ENCODE measurements at places on chromosomes 2 and 18.
A peak's percentile ranks its signal among the peaks of the same experiment; 100 is the strongest.

DNA sequence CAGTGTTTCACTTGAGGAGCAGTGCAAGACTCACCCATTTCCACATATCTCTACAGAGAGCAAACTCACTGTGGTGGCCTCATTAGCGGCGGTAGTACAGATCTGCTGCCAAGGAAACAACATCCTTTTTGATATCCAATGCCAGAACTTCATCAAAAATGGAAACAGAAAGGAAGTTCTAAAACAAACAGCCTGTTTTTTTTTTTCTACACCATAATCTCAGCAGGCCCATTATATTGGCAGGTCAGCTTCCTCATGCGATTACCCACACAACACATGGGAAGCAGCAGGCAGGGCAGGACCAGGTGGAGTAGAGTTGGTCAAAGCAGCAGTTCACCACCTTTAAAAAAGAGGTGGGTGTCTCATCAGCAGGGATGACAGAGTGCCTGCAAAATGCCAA, 678.9 kb upstream of the CELF4 start:
- no peak for DNase-seq

GRCh38 chr2:134791616-134792015, 46.8 kb upstream of the ACMSD start:
- no peak for DNase-seq

GRCh38 chr18:52486052-52486451, 146.1 kb downstream of the DCC start:
- DNase-seq = no peak

DNA sequence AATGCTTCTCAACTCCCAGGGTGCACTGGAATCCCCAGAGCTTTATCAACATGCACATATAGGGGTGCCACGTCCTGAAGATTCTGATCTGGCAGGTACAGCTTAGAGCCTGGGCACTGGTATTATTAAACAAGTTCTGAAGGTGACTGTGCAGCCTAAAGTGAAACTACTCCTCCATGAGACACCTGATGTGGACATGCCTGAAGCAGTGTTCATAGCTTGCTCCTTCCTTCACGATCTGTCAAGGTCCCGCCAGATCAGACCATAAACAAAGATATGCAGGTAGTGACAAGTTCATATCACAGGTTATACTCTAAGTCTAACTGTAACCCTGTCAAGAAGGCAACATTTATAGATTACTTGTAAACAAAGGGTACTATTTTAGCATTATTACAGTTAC, 65.3 kb upstream of the DNER start:
- DNase-seq = no peak

GRCh38 chr18:13562494-13563029, 163.8 kb downstream of the FAM210A start:
- peak; percentile 25 for DNase-seq

GRCh38 chr2:30178618-30179434, 32.0 kb downstream of the YPEL5 start:
- no peak for DNase-seq

GRCh38 chr2:42386682-42387081, 25.7 kb upstream of the COX7A2L start:
- no peak for DNase-seq

- DNase-seq = no peak
Measured at GRCh38 chr2:37587817-37588216, 83.6 kb downstream of the CDC42EP3 start.
